ENCODE measurements at places on chromosomes 2 and 18.

GRCh38 chr18:48095726-48096125 lies 165.3 kb upstream of the SMAD2 start:
- no peak for DNase-seq

GRCh38 chr18:58787536-58788149 lies 77.0 kb upstream of the ZNF532 start:
- DNase-seq, result no peak

DNA sequence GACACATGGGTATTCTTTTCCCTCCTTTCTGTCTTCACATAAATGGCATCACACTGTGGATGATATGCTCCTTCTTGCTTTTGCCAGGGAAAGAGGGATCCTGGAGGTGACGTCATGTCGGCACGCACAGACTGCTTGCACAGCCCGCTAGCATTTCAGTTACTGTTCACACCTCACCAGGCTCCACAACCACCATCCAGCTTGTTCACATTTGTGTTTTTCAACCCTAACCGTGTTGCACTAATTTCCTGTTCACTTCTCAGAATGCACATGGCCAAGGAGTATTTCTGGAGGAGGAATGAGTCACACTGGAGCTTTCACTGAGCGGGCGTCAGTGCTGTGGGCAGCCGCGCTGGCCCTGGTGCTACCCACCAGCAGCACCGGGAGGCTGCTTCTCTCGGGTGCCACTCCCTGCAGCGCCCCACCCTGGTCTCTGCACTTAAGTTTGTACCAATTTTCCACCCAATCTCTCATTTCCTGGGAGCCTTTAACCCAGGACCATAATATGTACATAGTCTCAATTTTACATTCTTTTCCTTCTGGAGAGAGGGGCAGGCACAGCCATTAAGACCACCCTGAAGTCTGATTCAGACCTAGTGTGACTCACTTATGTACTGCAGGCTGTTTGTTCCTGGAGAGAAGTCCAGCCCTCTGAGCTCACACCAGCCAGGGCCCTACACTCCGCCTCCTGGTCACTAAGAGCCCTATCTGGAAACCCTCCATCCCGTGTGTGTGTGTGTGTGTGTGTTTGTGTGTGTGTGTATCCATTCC lies 65.1 kb downstream of the MBP start:
- DNase-seq, result peak; percentile 86

DNA sequence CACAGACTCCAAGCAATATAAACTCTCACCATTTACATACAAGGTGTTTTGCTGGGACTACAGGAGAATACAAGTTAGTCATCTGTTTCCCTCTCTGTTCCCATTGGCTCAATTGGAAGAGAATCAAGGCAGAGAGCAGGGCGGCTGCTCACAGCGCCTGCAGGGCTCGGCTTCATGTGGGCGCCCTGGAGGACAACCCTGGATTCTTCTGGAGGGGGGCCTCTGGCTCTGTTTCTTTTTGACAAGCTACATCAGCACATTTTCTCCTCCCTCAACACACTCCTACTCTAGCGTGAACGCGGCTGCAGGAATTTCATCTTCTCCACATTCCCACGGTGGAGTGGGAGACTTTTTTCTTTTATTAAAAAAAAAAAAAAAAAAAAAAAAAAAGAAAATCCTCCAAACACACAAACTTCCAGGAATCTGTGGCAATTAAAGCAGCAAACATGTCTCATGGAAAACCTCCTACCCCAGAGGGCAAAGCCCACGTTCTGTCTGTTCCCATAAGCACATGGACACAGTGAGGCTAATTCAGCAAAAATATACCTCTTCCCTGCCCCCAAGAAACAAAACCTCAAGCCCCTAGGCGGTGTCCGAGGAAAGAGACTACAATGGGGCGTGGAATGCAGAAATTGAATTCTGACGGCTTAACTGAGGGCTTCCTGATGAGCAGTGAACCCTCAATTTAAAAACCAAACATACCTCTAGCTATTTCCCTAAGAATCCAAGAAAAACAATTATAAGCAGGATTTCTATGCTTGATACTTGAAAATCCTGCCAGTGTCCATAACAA lies 50.6 kb downstream of the PARD6G start:
- DNase-seq, result no peak

- no peak for DNase-seq
Measured at GRCh38 chr18:72822202-72822601, 45.6 kb downstream of the NETO1 start.

DNA sequence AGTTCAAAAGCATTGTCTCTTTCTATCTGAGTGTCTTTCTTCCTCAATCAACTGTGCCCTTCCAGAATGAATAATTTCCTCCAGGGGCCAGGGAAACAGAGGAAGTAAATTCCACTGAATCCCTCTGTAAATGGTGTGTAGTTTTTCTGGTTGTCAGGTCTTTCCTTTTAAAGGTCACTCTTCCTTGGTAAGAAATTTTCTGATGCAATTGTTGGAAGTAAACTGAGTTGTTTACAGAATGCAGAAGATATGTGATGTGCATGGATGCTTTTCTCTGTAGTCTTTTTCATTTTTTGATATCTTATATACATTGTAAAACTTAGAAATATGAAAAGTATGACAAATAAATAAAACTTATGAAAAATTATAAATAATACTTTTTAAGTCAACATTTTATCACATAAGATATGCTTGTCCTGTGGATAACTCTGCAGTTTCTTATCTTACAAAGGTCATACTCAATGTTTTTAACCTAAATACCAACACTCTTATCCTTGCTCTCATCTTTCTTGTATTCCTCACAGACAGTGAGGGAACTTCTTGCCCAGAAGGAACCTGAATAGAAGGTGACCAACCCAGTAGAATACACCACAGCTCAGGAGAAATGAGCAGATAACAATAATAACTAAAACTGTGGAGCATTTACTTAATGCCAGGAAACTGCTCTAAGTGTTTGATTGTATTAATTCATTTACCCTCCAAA lies 234.5 kb downstream of the METTL4 start:
- DNase-seq, result no peak

All from activated CD8-positive, alpha-beta T cell treated with anti-CD3 and anti-CD28 coated beads for 36 hours (primary cell).